Stimulated activated CD8-positive, alpha-beta memory T cell treated with anti-CD3 and anti-CD28 coated beads, Interleukin-15, amount 100 ng/mL, for 24 hours (primary cell): ENCODE measurements at places on chromosomes 2 and 18.

GRCh38 chr2:29123617-29124349 lies 8.6 kb downstream of the CLIP4 start:
- DNase-seq: no peak

- DNase-seq: no peak
Observed at GRCh38 chr2:68771211-68771751, 36.7 kb downstream of the ARHGAP25 start.

GRCh38 chr2:19911808-19912509 lies 10.2 kb upstream of the TTC32 start:
- no peak for DNase-seq

- DNase-seq: no peak
Observed at GRCh38 chr18:47373465-47373864, 122.0 kb upstream of the SKOR2 start.

DNA sequence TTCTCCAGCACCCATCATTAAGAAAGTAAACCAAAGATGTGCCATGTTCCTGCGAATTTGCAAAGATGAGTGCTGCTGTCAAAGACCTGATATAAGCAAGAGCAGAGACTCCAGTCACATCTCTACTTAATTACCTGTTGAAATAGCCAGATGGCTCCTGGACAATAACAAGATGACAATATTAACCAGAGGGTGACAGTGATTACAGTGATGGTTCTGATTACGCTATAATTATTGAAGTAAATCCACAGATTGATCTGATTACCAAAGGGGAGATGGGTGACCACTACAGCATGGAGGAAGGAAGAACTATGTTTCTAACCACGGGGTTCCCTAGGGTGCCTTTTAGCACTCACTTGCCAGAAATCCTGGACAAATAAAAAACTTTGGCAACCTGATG lies 36.5 kb upstream of the AFF3 start:
- DNase-seq: no peak

GRCh38 chr2:207624185-207625013 lies 795 bp downstream of the METTL21A start:
- DNase-seq: peak; percentile 29

DNA sequence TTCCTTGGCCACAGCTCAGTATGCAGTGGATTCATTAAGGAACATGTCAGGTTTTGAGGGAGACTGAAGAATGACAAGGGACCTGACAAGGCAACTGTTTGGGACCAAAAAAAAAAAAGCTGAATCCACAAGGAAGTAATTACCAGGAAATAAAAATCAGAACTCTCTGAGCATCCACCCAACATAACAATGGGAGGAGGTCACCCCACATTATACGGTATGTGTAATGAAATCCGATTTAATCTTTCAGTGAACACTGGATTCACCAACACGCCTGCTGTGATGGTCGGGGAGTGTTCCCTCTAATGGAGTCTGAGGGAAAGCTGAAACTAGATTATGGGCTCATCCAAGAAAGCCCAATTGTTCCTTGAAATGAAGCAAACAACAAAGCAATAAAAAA lies 329.3 kb downstream of the ETAA1 start:
- DNase-seq: no peak

- peak; percentile 27 for DNase-seq
Observed at GRCh38 chr2:239298116-239298804, 102.6 kb downstream of the HDAC4 start.

GRCh38 chr18:37285825-37286224 lies 279.8 kb downstream of the CELF4 start:
- DNase-seq: no peak

DNA sequence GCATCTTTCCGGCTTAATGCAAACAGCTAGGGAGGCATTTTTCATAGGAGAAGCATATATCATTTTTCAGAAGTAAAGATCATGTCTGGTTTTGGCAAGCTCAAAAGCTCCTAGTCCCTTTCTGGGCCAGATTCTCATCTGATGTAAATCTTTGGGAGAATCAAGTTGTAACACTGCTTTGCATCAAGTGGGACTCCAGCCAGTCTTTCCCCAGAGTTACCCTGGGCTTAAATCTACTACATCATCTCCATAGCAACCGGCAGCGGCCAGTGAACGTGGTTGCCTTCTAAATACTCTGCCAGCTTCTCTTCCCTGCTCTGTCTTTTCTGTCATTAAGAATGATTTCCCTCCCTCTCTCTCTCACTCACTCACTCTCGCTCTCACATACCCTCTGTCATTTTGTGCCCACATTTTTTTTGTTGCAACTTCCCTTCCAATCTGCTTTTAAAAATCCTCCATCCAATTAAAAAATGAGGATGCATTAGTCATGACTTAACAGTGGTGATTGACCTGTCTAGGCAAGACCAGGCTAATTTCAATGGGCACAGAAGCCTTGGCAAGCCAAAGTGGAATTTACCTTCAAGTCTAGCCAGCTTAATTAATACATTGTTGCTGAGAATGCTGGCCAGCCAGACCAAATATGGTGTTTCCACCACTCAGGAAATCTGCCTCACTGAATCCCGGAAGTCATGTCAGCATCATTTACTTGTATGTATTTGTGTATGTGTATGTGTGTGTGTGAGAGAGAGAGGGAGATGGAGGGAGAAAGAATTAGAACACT lies 93.0 kb downstream of the NRP2 start:
- no peak for DNase-seq

GRCh38 chr2:200028998-200029397 lies 73.6 kb downstream of the MAIP1 start:
- no peak for DNase-seq

DNA sequence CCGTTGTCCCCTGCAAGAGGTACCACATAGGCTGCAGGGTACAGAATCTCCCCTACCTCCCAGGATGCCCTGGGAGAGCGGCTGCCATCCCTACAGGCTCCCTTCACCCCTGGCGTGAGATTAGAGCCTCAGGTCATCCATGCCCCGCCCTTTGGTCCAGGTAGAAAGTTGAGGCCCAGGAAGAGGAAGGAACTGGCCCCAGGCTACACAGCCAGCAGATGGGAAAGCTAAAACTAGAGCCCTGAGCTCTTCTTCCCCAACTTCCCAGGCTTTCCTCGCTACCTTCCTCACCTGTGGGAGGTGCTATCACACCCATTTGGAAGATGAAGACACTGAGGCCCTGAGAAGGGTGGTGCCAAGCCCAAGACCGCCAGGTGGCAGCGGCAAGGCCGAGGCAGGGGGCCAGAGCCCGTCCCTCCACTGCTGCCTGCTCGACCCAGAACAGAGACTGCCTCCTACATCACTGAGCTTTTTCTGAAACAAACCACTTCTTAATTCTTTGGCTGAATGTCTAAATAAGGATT lies 25.8 kb downstream of the CIB4 start:
- no peak for DNase-seq

DNA sequence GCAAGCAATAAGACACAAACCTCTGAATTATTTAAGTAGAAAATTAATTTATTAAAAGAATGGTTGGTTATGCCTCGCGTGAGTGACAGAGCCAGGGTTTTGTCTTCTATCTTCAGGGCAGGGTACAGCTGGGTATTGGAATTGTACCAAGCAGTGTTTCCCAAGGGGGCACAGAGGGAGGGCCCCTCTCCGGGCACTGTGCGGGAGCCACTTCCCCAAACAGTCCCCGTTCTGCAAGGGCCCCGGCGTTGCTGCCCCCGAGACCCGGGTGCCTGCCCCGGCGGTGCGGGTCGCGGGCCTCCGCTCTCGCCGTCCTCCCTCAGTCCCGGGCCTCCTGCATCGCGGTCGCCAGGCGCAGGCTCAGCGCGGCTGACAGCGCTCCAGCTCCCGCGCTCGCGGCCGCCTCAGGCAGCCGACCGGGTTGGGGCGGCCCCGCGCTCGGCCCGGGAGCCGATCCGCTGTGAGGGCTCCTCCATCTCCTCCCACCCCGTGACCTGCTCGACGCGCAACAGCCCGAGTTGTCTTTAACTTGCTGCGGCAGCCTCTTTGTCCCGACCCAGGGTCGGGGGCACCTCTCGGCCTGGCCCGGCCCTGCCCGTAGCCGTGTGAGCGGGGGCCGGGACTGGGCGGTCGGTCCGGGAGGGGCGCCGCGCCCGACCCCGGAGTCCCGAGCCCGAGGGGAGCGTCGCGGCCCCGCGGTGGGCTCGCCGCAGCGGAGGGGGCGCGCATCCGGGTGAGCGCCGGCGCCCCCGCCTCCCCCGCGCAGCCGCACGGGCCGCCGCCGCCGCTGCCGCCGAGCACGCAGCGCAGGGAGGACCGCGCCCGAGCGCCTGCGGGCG lies 620 bp upstream of the GALNT1 start:
- peak; percentile 11 for DNase-seq

DNA sequence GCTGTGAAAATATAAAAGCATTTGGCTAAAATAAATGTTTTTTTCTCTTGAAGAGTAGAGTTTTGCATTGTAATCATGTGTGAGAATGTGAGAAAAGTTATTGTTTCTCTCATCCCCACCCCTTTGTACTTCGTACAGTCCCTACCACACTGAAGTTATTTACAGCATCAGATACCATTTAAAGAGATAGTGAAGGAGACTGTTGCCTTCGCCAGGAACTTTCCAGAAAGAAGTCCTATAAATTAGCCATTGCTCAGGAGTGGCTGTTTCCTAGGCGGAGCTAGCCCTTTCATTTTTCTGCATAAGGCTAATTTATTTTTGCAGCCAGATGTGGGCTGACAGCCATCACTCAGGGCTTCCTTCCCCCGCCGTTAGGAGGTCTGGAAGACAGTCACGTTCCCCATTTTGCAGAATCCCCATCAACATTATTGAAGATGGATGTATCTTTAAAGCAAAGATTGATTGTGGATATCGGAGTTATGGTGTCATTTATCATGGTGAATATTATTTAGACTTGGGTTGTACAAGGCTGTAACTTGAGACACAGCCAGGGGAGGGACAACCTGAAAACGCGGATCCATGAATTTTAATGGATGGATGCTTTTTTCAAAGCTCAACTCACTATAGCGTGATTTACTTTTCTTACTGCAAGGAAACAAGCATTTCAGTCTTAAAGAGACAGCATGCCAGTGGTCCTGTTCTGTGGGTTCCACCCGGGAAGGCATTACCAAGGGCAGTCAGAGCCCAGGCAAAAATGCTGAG lies 17.1 kb downstream of the TSHZ1 start:
- DNase-seq: no peak

DNA sequence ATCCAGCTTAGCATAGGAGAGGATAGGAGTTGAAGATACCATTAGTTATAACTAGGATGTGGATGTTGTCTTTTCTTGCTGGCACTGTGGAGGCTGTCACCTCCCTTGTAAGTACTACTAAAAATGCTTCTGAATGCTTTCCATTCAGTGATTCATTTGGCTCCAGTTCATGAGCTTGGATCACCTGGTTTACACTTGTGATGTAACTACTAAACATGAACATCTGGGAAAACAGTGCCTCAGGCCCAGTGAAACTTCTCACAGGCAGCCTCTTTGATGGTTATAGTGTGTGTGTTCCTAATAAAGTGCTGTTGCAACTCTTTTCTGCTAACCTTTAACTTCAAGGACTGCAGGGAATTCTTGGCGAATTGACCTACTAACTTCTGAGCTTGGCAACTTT lies 13.0 kb upstream of the SLC9A2 start:
- no peak for DNase-seq

DNA sequence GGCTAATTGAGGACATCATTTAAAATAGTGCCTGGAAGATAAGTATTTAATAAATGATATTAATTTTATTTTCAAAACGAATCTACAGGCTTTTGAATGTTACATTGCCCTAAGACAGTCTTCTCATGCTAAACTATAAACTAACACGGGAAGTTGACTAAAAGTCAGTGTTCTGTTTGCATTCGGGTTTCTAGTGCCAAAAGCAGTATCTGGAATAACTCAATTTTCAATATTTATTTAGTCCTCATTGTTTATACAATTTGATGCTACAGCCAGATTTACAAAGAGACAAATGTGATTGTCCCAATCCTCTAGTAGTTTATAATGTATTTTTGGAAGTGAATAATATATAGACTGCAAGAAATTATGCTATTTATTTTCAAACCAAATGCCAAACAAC lies 429.2 kb downstream of the LRP1B start:
- no peak for DNase-seq

GRCh38 chr2:102238039-102238756 lies 51.4 kb downstream of the IL1RL2 start:
- no peak for DNase-seq

DNA sequence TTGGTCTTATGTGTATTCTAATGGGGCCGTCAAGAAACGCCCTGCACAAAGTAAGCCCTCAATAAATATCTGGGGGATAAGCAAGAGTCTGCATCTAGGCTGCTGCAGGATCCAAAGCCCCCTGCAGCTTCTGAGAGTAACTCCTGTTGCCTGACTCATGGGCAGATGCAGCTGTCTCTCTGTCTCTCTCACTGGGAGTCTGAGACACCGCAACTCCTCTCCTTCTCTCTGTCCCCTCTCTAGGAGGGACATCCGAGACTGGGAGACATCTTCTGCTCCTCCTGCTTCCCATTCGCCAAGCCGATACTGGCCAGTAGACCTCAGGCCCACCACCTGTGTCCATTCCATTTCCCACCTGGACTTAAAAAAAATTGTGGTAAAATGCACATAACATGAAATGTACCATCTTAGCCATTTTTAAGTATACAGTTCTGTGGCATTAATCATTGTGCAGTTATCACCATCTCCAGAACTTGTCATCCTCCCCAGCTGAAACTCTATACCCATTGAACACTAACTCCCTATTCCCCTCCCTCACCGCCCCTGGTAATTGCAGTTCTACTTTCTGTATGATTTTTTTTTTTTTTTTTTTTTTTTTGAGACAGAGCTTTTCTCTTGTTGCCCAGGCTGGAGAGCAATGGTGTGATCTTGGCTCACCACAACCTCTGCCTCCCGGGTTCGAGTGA lies 20.1 kb downstream of the DYSF start:
- no peak for DNase-seq

- no peak for DNase-seq
Observed at GRCh38 chr2:60292242-60292641, 261.2 kb downstream of the BCL11A start.

DNA sequence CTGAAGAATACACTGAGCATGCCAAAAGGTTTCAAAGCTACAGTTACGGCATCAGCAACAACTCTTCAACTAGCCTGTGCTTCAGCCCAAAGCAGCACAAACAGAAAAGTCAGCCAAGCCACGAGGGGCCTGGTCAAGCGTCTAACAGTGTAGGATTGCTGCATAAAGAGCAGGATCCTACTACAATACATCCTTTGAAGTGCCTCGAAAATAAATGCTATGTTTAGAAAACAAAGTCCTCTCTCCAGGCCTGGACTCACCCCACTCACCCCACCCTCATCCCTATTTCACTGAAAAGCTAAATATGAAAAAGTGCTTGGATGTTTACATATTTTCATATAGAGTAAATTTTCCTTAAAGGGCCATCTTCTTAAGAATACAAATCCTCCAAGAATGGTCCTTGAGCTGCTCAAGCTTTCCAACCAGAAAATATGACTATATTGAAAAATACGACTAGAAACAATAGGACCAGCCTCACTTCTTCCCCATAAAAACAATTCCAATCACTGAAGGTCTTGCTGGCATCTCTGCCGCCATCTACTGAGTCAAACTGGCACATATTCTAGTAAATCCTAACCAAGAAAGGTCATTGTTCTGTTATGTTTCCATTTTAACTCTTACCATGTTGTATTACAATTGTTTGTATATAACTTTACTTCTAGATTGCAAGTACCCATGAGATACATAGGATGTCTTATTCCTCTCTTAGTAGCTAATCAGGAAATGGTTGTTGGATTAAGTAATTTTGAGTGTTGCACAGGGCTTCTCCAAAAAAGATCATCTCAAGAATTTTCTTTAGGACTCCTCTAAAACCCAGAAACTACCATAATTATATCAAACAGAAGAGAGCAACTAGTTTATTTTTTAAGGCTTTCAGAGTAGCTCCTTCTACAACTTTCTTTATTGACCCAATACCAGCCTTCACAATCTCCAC lies 63.6 kb downstream of the CLHC1 start:
- no peak for DNase-seq

GRCh38 chr2:213861638-213862037 lies 549.2 kb upstream of the VWC2L start:
- no peak for DNase-seq
